Endothelial cell of umbilical vein (primary cell): ENCODE measurements at places on chromosomes 16 and 17. TPM values are rescaled to one million over a fixed set of nuclear protein-coding genes. Genes with fewer than 3 reads are reported as not detected.

Gene NQO1
- total RNA-seq, result 301 and 345 TPM in 2 replicates

Gene PLCG2
- 9.6 and 13.6 TPM in 2 replicates for total RNA-seq

Gene KRTAP4-9
- not detected in 2 replicates for total RNA-seq

DNA sequence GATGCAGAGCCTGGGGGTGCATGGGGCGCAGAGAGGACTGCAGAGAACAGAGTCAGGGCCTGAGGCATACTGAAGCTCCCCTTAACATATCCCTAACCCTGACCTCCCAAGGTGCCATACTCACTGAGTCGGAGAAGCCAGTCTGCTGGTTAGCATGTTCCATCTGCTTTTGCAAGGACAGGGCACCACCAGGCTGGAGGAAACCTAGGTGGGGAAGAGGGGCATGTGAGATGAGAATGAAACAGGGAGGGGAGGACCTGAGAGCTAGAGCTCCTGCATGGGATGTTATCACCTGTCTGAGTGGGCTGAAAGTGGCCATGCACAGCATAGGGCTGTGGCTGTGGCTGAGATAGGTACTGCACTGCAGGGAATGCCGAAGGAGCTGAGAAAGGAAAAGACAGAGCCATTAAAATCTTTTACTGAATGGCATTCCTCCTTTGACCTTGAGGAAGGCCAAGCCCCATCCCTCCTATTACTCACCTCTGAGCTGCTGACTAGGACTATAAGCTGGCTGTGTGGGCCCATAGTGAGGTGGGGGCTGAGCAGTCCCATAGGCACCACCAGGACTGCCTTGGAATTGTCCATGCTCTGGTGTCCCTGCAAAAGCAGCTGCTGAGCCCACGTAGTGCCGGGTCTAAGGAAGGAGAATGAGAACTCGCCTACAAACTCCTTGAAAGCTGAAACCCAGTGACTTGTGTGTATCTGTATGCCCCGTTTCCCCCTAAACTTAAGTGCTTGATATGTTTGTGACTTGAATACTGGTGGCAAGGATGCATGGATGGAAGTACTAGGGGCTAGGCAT is 1.9 kb downstream of the GPS2 start:
- DNase-seq, result no peak

- no peak for DNase-seq
Observed at GRCh38 chr17:49975531-49975930, 6.5 kb downstream of the DLX4 start.

GRCh38 chr16:56961851-56962281 is at the start of gene CETP:
TSS of gene CETP (plus strand) at chr16:56961950. CDS start at chr16:56961980, 30 bp downstream.
- no peak for DNase-seq
